Stimulated activated CD4-positive, alpha-beta T cell treated with anti-CD3 and anti-CD28 coated beads, Interleukin-4, amount 100 ng/mL, for 1 hour (primary cell): ENCODE measurements at places on chromosomes 2 and 18.

- no peak for DNase-seq
Measured at GRCh38 chr2:239834143-239834542, 191.0 kb downstream of the NDUFA10 start.

DNA sequence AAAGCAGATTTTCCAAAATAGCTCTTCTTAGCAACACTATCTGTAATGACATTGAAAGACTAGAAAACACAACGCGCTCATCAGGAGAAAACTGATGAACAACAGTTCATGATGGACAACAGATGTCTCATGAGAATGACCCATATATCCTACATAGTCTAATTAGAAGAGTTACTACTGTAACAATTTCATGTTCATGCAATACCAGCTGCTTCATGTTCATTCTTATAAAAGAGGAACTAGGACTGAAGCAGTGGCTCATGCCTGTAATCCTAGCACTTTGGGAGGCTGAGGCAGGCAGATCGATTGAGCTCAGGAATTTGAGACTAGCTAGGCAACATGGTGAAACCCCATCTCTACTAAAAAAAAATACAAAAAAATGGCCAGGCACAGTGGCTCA is 22.7 kb downstream of the TRAPPC8 start:
- DNase-seq = no peak

- no peak for DNase-seq
Measured at GRCh38 chr2:29120846-29121245, 5.6 kb downstream of the CLIP4 start.

GRCh38 chr2:176297067-176297466 is 27.8 kb downstream of the MTX2 start:
- no peak for DNase-seq

GRCh38 chr2:71157124-71157793 is 26.8 kb downstream of the MPHOSPH10 start:
- DNase-seq = peak; percentile 63

DNA sequence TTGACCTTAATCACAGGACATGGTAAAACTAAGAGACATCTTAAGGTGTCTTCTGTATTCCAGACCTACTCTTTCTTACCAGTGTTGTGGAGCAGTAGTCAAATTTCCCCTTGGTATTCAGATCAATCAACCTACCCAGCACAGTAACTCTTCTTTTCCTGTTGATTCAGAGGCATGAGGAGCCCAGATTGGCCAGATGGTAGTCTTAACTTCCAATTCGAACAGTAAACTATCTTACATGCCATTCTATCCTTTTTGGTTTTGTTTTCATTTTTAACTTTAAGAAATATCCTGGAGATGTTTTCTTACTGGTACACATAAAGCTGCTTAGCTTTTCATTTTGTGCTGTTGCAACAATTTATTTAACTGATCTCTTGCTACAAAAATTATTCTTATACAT is 630.3 kb upstream of the PKDCC start:
- no peak for DNase-seq

GRCh38 chr18:22387364-22387763 is 30.4 kb downstream of the CTAGE1 start:
- no peak for DNase-seq

GRCh38 chr2:165868211-165868610 is 74.2 kb upstream of the GALNT3 start:
- DNase-seq = no peak

DNA sequence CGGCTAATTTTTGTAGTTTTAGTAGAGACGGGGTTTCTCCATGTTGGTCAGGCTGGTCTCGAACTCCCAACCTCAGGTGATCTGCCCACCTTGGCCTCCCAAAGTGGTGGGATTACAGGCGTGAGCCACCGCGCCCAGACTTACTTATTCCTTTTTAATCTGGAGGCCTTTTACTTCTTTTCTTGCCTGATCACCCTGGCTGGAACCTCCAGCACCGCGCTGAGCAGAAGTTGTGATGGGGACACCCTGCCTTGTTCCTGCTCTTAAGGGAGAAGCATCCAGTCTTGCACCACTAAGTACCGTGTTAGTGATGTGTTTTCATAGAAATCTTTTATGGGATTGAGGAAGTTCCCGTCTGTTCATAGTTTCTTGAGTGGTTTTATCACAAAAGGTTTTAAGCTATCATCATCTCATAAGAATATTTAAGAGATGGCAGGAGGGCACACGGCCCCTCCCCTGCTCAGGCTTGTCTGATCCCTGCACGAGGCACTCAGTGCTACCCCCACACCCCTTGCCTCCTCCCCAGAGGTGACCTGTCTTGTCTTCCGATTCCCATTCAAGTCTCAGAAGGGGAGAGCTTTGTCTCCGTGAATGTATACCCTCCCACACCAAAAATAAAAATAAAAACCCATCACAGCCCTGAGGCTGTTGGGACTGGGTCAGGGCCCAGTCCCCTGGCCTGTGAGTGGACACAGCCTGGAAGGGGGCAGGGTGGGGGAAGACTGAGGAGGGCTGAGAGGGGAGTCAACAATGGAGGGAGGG is 65.3 kb upstream of the SMAD7 start:
- DNase-seq = no peak

DNA sequence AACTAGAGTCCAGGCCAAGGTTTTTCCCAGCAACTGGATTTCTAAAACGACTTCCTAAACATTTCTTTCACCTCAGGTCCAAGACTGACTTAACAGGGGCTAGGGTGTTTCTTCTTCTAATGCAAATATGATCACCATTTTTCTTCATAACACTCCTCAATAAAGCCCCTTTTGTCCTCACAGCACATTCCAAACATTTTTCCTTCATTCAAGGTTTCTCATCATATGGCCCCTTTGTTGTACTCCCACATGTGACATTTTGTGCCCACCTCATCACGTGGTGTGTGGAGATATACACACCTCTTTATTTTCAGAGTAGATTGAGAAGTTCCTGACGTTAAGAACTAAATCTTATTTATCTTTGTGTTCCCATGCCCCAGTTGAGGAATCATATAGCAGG is 3.9 kb upstream of the CDH7 start:
- no peak for DNase-seq

- no peak for DNase-seq
Measured at GRCh38 chr2:199395311-199395710, 62.4 kb downstream of the SATB2 start.

GRCh38 chr2:47074691-47075090 is 80.4 kb downstream of the STPG4 start:
- DNase-seq = no peak

DNA sequence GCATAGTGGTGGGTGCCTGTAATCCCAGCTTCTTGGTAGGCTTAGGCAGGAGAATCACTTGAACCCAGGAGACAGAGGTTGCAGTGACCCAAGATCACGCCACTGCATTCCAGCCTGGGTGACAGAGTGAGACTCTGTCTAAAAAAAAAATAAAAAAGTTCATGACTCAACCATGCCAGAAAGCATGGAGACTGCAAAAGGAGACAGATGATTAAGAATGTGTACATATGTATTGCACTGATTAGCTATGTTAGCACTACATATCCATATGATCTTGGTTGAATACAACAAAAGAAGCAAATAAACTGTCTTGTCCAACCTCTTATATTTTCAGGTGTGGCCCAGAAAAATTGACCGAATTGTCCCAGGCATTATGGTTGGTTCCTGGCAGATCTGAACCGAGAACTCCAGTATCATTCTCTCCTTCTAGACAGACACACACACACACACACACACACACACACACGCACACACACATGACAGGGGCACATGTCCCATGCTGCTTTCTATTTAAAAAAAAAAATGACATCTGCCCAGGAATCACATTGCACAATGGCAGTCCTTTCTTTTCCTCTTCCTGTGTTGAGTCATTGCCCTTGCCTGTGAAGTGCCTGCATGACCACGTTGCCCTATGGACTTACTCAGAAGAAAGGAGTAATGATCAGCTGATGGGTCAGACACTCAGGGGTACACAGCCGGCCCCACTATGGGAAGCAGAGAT is 65.6 kb downstream of the MYCN start:
- no peak for DNase-seq

DNA sequence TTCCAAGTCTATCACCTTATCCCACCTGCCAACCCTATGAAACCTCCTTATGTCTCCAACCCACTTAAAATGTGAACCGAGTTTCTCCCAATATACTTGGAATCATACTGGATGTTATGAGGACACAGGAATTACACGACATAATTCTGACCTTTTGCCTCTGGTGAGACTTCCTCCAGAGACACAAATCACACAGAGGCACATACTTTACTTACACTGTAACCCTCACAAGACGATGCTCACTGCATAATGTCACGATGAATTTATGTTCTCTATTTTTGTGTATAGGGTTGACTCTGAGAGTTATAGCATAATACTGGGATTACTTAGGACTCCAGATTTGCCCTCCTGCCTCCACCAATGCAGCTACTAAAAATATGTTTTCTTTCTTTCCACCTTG is 28.0 kb upstream of the SETBP1 start:
- no peak for DNase-seq

GRCh38 chr2:194705398-194705797 is 951.6 kb upstream of the SLC39A10 start:
- DNase-seq = no peak

DNA sequence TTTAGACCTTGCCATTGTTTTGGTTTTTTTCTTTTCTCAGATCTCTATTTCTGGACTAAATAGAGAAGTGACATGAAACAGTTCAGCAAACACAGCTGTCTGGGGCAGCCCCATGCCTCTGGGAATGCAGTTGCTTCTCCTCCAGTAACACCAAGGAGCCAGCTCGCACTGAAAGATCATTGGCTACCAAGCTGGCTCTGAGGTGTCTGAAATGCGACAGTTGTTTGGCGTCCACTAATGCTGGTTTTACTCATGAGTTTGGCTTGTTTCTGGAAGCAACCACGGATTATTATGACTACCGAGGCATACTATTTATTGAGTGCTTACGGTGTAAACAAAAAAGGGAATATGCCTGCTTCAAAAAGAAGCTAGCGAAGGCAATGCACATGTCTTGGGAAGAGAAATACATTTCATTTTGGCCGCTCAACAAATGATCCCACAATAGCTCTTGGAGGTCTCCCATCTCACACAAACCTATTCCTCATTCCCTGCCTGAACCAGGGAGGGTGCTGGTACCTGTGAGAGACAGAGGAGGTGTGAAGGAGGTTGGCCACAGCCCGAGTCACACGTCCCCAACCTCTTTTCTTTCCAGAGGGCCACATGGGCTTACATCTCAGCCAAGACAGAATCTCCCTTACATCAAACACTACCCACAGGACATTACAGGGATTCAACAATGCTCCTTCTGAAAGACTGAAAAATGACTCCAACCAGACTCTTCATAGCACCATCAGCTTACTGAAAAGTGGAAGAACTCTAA is 37.5 kb upstream of the NEB start:
- no peak for DNase-seq

GRCh38 chr18:39314595-39314994 is 1749.0 kb upstream of the CELF4 start:
- no peak for DNase-seq

DNA sequence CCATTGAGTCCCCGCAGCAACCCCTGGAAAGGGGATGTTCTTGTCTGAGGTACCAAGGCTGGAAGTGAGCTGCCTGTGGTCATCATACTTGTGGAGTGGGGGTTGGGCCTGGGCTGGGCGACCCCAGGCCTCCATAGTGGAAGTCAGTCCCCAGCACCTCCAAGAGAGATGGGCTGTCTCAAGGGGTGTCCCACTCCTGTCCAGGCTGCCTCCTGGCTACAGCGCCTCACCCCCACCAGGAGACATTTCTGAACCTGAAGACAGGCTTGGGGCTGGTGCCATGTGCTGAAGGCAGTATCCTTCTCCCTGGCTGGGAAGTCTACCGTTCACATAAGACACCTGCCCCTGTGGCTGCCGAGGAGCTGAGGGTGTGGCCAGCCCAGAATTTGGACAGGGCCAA is 28.9 kb downstream of the INHBB start:
- no peak for DNase-seq

GRCh38 chr18:250685-251084 is 17.2 kb downstream of the THOC1 start:
- no peak for DNase-seq

DNA sequence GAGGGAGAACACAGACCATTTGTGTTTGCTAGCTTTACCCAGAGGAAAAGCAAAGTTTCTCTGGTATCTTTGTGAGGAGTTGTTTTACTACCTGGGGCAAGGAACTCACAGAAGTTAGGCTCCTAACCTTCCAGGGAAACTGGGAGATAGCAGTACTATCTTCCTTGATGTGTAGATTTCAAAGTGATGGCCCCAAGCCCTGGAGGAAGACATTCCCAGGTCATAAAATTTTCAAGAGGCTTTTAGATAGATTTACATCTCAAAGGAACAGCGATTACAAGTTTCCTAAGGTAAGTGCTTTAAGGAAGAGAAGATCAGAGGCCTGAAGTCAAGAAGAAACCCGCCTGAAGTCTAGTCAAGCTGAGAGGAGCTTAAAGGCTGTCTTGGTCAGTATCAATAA is 1187.8 kb upstream of the TMEFF2 start:
- no peak for DNase-seq

DNA sequence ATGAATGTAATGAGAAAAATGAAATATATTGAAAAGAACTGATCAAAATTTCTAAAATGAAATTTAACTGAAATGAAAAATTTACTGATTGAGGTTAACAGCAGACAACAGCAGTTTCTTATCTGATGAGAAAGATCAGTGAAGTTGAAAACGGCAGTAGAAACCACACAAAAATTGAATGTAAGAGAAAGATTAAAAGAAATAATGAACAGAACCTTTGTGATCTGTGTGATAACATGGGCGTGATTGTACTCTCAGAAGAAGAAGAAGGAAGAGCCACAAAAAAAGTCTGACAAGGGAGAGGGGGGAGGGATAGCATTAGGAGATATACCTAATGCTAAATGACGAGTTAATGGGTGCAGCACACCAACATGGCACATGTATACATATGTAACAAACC is 45.2 kb downstream of the FAM117B start:
- no peak for DNase-seq

GRCh38 chr2:238123218-238123971 is 15.1 kb upstream of the KLHL30 start:
- DNase-seq = no peak

DNA sequence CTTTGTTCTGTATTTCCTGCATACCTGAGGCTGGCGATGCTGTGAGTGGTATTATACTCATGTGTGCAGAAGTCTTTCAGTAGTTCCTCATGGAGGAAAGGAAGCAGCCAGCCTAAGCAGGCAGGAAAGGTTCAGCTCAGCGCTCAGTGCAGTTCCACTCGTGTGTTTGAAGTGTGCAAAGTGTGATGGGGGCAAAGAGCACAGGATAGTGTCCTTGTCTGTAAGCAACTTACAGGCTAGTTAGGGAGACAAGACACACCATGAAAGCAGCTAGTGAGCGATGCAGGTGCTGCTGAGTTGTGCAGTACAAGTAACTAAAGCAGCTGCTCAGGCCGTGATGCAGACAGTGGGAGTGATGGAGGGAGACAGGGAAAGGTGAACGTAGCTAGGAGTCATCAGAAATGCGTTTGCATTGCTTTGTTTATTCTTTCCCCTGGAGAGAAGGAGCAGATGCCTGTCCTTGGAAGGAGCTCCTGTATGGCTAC is 146.2 kb downstream of the LDLRAD4 start:
- DNase-seq = no peak

GRCh38 chr2:71710367-71711132 is 257.2 kb downstream of the DYSF start:
- DNase-seq = no peak

GRCh38 chr2:232329716-232330067 is 48.9 kb upstream of the ALPP start:
- no peak for DNase-seq
